ENCODE measurements at places on chromosomes 4 and X. TPM values are rescaled to one million over a fixed set of nuclear protein-coding genes. Genes with fewer than 3 reads are reported as not detected.

DNA sequence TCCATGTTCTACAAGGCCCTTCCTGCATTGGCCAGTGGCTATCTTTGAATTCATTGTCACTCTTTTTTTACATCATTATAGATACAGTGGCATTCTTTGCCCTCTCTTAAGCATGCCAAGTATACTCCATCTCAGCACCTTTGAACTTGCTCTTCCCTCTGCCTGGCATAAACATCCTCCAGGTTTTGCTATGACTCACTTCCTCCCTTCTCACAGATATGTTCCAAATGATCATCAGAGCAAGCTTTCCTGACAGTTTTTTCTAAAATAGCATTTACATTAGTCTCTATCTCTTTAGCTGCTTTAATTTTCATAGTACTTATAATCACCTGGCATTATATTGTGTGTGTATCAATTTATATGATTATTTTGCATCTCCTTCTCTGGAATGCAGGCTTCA lies 553.3 kb upstream of the MAGEB2 start:
- DNase-seq = no peak

- no peak for DNase-seq
These were observed 9.4 kb downstream of the C4orf50 start for GRCh38 chr4:6008766-6009385.

DNA sequence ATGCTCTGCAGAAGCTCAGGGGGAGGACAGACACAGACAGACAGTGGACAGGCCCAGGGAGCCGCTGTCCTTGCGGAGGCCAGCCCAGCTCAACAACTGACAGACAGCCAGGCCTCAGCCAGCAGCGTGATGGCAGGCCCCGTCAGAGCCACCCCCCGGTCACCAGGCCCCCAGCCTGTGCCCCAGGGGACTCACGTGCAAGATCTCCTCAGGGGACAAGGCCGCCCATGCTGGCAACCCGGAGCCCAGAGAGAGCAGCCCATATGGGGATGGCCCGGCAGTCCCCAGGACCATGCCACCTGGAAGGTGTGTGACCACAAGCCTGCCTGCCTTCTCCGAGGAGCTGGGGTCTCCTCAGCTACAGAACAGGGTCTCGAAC lies 28.0 kb upstream of the MXD4 start:
- no peak for DNase-seq

GRCh38 chr4:114423582-114423981 lies 175.0 kb upstream of the UGT8 start:
- no peak for DNase-seq

DNA sequence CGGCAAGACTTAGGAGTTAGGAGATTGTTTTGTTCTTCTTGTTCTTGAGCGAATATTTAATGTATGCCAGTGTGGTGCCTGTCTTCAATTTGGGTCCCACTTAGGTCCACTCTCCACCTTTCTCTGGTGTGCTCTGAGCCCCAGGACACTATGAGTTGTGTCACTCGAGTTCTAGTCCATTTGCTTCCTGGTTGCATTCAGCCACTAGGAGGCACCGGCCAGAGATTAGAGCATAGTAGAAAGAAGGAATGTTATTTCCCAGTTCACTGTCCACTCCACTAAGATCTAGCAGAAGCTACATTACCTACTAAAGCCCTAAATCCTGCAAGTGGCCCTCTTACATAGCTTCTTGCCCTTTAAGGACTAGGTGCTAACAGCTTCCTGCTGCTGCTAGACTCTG lies 326.9 kb downstream of the NAF1 start:
- no peak for DNase-seq

DNA sequence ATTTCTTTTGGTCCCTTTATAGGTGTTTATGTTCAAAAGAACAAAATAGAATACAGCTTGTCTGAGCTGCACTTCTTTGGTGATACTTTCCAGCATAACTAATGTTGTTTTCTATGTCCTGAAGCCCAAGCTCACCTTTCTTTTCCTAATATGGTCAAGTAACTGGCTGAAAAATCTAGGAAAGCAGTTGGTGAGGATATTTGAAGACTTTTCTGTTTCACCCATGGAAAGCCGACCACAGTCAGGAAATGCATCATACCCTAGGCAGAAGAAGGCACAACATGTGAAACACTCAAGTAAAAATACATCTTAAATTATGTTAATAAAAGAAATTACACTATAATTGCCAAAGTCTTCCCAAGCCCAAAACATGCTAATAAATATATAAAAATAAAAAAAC lies 337.0 kb downstream of the PDGFC start:
- no peak for DNase-seq

DNA sequence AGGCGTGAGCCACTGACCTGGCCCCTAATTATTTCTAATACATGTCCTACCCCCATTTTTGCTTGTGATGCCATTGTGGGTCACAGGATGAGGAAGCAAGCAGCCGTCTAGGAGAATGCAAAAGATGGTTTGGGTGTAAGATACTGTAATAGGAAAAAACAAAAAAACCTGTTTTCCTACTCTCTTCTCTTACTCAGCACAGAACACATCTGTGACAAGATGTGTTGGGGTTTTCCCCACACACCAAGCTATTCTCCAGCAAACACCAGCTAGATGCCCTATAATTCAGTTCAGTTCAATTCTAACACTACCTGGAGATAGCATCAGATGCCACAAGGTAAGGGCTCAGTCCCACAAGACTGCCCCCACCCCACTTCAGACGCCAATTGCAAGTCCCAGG lies 15.3 kb upstream of the HPRT1 start:
- no peak for DNase-seq

GRCh38 chr4:62324215-62324614 lies 1124.1 kb downstream of the ADGRL3 start:
- DNase-seq = peak; percentile 40

DNA sequence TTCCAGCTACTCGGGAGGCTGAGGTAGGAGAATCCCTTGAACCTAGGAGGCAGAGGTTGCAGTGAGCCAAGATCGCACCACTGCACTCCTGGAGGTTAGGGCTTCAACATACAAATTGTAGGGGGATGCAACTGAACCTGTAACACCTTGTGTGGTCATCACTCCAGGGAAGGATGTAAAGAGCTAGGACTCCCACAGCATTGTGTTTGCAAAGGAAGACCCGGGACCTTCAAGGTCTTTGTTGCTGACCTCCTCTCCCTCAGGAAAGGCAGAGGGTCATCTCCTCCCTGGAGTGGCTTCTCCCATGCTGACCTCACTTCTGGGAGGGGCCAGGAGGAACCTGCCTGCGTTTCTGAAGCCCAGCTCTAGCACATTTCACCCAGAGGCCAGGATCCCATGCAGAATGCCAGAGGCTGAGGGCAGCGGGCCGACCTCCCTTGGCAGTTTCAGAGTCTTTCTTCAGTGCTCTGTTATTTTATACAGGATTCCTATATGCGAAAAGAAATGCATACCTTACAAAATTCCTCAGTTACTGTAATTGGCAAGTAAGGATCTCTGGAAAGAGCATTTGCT lies 80.2 kb downstream of the HTRA3 start:
- no peak for DNase-seq

GRCh38 chr4:121717680-121718237 lies 21.0 kb upstream of the ANXA5 start:
- DNase-seq = no peak

- DNase-seq = no peak
These were observed 58.9 kb upstream of the RBM47 start for GRCh38 chr4:40688446-40689095.

DNA sequence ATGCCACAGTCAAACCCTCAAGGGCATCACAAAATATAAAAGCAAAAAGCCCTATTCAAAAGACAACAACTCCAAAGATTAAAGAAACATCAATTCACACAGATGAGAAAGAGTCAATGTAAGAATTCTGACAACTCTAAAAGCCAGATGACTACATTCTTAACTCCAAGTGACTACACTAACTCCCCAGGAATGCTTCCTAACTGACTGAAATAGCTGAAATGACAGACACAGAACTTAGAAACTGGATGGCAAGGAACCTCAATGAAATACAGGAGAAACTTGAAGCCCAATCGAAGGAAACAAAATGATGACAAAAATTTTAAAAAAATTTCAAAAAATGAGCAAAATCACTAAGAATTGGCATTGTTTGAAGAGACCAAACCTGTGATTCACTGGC lies 1047.6 kb upstream of the PCDH10 start:
- no peak for DNase-seq

GRCh38 chr4:177236886-177237285 lies 72.8 kb upstream of the NEIL3 start:
- DNase-seq = no peak

DNA sequence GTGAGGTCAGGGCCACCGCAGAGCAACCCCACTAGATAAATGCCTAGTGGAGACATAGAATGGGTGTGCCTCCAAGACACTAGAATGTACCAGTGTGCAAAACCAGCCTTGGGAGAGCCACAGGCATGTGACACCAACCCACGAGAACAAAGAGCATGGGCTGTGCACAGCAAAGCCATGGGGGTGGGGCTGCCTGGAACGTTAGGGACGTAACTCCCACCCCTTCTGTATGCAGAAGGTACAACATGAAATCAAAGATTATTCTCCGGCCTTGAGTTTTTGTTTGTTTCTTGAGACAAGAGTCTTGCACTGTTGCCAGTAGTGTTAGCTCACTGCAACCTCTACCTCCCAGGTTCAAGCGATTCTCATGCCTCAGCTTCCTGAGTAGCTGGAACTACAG lies 99.5 kb downstream of the MID1IP1 start:
- DNase-seq = no peak

DNA sequence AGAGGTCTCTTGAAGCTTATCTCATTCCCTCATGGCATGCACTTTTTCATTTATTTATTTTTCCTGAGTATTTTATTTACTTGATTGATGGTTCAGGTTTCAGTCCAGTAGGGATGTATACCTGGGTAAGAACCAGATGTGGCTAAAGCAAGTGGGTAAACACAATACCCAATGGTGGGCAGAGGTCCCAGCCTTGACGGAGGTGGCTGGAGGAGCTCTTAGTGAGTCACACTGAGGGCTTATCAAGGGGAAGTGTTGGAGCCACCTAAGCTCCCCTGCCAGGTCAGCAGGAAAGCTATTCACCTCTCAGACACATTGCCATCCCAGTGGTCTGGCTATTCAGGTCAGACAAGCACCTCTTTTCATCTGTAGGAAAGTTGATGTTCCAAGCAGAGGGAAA lies 236.2 kb upstream of the MAGEB16 start:
- DNase-seq = no peak

DNA sequence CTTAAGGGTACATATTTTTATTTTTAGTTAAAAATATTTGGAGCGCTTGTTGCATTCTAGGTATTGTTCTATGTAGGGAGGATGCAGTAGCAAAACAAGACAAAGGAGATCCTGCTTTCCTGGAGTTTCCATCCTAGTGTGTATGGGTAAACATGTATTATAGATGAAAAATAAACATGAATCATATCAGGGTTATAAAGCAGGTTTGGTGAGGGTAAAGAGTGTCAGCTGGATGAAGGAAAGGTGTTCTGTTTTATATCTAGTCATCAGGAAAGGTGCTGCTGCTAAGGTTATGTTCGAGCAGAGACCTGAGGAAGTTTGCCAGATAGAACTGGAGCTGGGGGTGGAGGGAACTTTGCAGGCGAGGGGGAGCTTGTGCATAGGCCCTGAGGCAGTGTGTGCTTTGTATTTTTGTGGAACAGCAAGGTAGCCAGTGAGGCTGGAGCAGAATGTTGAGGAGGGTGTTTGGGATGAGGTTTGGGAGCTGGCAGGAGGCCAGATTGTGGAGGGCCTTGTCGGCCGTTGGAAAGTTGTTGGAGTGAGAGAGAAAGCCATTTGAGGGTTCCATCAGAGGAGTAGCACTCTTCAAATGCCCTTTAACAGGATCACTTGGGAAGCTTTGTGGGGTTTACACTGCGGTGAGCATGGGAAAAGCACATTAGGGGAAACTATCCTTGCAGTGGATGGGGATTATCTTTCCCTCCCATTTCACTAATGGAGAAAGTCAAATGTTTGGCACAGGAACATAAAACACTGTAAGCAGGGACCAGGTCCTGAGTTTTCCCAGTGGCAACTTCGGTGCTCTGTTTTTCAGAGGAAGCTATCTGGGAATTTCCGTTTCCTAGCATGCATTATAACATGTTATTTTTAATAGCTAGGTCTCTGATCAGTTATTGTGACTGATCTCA lies 35.9 kb downstream of the AFF1 start:
- DNase-seq = no peak

DNA sequence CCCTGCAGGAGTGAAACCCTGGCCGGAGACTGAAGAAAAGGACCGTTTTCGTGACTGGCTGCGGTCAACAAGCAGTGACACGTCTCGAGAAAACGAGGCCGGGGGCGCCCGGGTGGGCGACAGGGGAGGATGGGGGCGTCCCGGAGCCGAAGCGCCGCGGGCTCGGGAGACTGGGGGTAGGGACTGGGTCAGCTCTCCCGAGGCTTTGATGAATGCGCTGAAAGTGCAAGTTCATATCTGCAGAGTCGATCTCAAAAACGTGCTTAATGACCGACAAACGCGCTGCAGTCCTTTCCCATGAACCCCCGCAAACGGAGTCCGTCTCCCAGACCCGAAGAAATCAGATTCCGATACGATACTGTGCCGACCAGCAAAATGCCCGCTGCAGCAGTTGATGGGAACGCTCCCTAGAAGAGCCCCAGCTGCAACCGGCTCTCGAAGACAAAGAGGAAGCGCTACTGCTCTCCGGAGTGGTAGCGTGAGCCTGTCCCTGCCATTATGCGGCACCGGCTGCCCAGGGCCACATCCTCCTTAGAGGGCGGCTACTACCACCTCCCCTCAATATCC lies 806 bp upstream of the CD99L2 start:
- DNase-seq = peak; percentile 37

DNA sequence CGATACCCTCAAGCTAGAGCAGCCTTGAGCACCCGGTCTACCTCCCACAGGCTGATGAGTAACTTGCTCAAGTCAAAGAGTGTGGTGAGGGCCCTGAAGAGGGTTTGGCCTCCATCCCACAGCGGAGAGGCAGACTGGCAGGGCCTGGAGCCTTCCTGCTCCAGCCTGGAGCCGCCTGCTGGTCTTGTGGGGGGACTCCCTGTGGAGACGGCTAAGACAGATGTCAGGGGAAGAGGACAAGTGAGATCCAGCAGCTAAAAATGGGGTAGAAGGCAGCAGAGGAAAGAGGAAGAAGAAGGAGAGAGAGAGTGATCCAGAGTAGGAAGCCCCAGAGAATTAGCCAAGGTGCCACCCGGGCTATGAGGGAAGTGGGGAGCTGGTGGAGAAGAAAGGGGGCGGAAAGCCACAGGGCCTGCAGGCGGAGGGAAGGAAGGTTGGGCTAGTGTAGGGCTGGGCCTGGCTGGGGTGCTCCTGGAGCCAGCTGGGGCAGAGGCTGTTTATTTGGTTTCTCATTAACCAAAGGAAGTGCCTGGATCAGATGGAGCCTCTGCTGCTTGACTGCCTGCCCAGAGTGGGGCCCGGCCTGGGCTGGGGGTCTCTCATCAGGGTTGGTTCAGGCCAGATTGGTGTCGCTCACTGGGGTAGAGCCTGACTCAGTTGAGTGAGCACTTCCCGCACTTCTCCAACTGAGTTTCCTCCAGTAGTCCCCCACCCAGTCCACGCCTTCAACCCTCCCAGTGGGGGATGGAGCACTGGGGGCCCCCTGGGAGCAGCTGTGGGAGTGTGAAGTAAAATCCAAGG lies 14.2 kb downstream of the EFNB1 start:
- no peak for DNase-seq

JAKMIP1 gene
- total RNA-seq = 69.2 TPM

ARHGAP6 gene
- 5.2 TPM for total RNA-seq

SLC6A14 gene
- not detected for total RNA-seq

FGFRL1 gene
- 34.9 TPM for total RNA-seq
